ENCODE measurements at places on chromosomes 2 and 18.

DNA sequence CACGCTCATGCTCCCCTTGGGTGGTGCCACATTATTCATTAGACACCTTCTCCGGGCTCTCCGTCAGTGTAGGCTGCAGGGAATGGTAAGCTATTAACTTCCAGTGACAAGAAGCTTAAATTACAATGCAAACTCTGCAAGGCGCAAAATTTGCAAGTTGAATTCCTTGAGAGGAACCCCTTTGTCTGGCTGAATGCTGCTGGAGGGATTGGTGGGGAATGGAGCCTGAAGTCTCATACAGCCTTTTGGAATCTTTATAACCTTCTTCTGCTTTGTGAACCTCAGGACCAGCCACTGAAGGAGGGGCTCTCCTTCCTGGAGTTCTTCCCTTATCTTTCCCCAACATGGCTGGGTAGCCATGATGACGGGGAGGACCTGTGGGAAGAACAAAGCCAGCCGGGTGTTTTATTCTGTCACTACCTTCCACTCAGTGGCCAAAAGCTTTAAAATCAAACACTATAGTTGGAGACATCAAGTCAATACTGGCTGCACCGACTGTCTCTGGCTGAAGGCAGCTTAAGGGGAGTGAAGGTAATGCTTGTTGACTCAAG lies 220.9 kb upstream of the EPHA4 start:
- DNase-seq = no peak

DNA sequence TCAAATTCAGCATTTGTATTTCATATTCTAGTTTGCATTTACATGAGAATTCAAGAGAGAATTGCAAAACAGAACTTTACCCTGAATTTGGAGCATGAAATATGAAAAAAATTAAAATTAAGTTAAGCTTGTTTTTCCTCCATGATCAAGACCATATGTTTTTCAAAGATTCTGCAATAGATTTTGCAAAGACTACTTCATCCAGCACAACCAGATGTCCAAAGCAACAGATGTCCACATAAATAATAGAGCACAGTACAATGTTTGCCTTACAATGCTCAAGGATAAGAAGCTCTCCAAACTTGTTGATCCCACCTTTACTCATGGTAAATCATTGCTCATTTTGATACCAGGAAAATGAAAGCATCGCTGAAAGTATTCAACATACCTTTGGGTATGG lies 25.6 kb downstream of the FAP start:
- DNase-seq = no peak

- no peak for DNase-seq
These were observed 135.3 kb downstream of the CALCRL start for GRCh38 chr2:187312718-187313282.

GRCh38 chr18:56127322-56128099 lies 510.9 kb downstream of the TXNL1 start:
- DNase-seq = no peak

DNA sequence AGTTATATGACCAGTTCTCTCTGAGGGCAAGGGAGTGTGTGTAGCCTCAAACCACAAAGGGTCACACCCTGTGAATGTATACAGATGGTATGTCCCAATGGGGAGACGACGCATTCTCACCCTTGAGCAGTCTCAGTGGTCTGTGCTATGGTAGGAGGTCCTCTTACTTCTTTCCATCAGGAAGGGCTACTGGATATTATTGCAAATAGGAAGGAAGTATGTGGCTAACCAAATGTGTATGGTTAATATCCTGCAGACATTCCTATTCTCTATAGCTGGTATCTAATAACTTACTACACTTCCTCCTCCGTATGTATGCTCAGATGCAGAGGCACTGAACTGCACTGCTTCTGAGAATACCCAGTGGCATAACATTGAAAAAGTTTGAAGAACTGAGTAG lies 306.7 kb upstream of the CCDC68 start:
- DNase-seq = no peak

DNA sequence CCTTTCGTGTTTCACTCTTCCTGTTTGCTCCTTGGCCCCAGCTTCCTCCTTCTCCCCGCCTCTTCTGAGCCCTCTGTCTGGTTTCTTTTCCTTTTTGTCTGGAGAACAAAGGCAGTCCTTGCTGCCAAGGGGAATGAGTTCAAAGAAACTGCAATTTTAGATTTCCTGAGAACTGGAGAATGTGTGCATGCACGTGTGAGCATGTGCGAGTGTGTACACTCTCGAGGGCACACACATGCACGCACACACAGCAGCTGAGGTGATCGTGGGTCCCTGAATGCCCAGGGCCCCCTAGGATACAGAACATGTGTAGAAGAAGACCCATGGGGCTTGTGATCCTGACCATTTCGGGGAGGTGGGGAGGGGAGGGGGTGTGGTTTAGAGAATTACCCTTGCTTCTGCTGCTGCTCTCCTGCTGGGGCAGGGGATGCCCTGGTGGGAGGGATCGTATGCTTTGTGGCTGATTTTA lies 151.8 kb downstream of the DYSF start:
- DNase-seq = no peak

- no peak for DNase-seq
These were observed 18.0 kb downstream of the ZNF532 start for GRCh38 chr18:58882686-58883085.

- no peak for DNase-seq
These were observed 48.8 kb downstream of the MAPRE2 start for GRCh38 chr18:35089891-35090550.

DNA sequence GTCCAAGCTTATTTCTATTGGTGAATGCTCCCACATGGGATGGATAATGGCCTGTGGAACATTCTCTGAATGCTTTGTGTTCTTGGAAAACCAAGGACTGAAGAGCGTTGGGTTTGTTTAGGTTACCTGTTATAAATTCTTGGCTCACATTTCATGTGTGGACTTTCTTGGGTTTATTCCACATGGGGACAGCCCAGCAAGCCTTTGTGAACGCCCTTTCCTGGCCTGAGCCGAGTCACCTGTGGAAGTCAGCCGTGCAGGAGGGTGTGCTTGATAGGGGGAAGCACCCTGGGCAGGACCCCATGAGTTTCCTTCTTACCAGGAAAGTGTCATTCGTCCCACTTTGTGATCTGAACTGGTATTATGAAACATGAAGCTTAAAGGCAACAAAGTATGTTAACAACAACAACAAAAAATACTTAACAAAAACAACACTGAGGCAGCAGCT lies 4.1 kb downstream of the RAB31 start:
- DNase-seq = no peak

DNA sequence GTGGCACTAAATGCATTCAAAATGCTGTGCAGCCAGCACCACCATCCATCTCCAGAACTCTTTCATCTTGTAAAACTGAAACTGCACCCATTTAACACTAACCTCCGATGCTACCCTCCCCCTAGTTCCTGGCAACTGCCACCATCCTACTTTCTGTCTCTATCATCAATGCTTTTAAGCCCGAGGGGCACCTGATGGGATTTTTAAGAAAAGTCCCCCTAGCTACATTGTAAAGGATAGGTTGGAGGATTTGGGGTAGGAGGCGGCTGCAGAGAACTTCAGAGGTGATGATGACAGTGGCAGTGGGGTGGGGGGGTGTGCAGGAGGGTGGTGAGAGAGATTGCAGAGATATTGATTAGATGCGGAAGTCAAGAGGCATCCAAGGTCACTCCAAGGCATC lies 10.8 kb upstream of the YWHAQ start:
- DNase-seq = no peak

DNA sequence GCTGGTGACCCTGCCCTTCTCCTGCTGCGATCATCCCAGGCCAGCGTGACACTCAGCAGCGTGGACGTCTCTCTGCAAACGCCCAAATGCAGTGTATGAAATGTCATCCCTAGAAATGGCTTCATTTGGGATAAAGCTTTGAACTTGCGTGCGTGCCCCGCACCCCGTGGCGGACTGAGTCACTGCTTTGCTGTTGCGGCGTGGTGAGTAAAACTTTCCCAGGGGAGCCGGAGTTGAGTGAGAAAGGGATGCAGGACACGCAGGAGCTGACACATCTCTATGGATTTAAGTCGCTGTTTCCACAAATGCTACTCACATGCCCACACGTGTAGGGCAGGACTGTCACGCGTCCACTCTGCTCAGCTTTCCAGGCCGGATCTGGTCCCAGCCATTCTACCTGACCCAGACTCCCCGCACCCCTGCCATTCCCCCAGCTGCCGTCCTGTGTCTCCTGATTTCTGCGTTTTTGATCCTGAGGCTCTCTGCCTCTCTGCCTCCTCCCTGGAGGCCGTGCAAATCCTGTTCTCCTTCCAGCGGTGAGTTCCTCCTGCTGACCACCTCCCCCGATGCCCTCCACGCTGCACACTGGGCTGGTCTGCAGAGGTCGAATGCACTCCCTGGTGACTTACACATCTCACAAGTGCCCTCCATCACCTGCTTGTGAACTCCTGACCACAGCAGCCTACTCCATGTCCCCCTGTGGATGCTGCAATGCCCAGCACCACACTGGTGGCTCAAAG lies 88.9 kb downstream of the MBP start:
- DNase-seq = no peak
